ENCODE measurements at places on chromosomes 5 and 9.

DNA sequence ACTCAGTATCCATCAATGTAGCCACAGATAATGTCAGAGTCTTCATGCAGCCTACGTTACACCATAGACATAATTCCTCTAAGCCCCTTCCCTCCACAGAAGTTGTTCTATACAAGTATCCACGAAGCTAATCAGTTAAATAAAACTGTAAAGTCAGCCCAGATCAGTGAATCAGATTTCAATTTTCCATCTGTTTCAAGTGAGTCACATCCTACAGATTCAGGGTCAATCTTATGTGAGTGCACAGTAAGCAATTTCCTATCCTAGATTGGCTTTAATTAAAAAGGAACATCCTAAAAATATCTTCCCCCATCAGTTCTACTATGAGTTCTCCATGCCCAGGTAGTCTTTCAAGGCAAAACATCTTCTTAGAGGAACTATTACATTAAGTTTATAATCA, 402.5 kb downstream of the EFNA5 start:
- DNase-seq, result no peak

DNA sequence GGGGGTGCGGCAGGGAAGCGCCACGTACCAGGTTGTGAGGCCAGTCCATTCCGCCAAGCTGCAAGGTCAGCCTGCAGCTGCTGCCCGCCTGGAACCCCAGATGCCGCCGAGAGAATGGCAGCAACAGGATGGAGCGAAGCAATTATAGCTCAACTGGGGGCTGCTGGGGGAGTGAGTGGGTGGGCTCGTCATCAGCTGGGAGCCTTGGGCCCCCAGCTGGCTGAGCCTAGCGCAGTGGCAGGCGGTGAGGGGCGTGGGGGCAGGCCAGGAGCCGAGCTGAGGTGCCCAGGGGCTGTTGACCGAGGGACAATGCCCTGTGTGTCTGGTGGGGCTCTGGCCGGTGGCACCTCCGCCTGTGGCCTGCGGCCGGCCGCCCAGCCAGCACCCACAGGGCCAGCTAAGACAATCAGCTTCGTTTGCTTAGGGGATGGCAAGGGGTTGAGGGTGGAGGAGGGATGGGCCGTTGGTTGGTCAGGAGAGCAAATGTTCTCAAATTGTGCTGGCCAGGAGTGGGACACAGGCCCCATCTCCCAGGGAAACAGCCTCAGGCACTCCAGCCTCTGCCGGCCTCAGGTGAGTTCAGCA, at the start of gene IL17B:
Gene IL17B, minus strand, starts transcription at position 116 of the 585 bp plus-strand sequence. Its CDS starts 67 bp downstream, at position 49.
- DNase-seq, result no peak

- DNase-seq, result no peak
These were observed 928 bp downstream of the HACD4 start for GRCh38 chr9:21030389-21031035.

- DNase-seq, result no peak
These were observed 110.2 kb downstream of the FER start for GRCh38 chr5:108857905-108858304.

DNA sequence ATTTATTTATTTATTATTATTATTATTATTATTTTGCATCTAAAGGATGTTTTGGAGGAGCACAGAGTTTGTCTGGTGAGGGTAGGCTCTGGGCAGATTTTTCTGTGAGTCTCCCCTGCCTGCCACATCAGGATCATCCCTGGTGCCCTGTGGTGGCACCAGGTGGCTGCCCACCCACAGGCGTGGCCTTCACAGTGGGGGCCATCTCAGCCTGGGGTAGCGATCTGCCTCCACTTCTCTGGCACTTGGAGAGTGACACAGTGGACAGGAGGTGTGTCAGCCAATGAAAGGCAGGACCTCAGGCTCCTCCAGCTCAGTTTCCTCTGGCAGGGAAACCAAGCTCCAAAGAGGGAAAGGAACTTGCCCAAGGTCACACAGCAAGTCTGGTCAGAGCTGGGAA, 30.0 kb downstream of the SLC6A7 start:
- no peak for DNase-seq

DNA sequence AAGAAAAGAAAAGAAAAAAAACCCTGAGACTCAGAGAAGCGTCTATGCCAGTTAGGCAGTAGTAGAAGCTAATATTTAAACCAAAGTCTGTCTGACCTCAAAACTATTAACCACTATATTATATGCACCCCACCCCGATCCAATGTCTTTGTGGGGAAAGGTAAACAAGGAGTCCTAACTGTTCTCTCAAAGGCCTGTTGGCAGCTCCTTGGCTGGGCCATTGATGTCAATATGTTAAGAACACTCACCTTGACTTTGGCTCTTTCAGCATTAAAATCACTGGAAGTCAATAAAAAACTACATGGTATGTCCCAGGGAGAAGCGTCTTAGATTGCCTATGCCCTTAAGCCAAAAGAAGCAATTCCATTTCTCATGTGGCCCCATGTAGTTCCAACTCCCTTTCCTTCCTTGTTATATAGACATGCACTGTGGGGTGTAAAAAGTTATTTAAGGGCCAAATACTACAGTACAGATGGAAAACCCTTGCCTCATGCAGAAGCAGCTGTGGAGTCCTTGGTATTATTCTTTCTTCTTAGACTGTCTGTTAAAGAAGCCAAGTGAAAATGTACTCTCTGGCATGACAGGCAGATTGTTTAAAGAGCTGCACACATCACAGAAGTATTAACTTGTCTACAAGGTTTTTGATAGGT, 308.6 kb upstream of the RPS23 start:
- DNase-seq, result no peak

DNA sequence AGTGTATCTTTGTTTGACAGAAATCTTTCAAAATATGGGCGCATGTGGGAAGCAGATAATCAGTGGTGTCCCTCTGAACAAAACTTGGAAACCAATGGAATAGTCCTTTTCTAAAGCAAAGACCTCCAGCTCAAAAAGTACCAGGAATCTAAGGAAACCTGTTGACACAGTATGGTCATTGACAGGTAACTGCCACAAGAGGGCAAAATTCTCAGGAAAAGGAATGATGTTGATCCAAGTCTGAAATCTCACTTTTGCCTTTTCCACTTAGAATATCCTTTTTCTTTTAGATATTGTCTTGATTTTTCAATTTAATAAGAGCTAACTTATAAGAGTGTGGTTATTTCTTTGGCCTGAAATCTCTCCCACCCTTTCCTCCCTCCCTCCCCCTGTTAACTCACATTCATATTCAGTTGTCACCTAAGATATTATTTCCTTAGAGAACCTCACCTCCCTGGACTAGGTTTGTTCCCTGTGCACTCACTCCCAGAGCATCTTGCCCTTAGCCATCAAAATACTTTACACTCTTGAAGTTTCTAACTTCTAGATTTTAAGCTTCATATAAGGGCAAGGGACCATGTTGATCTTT, 59.0 kb upstream of the BARX1 start:
- DNase-seq, result no peak

- no peak for DNase-seq
These were observed 603.3 kb downstream of the KIF4B start for GRCh38 chr5:155616779-155617392.

DNA sequence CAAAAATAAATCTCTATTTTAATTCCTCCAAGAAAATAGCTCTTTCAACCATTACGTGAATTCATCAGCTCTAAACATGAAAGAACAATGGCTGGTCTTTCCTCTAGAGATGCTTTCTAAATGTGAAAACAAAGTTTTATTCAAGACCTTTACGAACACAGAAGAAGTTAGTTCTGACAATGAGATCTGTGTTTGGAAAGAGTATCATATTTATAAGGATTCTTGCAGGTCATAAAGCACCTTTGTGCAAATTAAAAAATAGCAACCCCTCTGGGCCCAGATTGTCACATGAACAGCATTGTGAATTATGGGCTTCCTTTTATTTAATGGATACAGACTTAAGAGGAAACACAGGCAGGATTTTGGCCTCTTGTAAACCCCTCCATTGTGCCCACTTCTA, 17.7 kb upstream of the FTMT start:
- no peak for DNase-seq

DNA sequence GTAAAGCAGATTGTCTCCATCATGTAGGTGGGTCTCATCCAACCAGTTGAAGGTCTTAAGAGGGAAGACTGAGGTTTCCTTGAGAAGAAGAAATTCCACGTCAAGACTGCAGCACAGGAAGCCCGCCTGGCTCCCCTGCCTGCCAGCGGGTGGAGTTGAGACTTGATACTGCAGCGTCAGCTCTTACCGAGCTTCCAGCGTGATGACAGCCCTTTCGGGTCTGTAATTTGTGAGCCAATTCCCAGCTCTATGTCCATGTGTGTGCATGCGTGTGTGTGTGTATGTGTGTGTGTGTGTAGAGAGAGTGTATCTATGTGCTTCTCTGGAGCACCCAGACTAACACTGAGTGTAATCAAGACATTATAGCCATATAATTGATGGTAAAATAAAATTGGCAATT, 379.7 kb upstream of the IRX2 start:
- no peak for DNase-seq

DNA sequence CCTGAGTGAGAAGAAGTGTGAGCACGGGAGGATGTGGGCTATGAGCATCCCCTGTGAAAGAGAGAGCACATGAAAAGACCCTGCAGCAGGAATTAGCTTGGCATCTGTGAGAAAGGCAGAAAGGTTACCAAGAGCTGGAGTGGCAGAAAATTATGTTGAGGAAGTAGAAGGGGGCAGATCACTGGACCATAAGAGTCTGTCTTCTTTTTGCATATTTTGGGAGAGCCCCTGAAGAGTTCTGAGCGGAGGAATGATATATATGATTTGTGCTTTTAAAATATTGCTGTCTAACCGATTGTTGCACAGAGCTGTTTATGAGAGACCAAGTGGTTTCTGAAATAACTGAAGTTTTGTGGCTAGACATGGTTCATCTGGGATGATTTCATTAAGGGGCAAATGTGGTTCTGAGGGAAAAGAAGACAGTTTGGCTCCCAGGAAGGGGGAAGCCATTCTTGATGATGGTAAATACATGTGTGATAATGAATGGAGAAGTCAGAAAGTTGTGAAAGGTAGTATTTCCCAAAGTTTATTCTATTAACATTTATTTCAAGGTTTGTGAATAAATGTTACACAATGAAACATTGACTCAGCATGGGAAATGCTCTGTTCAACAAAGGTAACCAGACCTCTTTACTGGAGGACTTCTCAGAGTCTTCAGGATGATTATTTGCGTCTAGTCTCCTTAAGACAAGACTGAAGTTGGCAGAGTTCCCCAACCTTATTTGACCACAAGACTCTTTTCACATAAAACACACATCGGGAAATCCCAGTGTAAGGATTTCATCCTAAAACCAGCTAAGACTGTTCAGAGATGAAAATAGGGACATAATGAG, 31.5 kb upstream of the ADRB2 start:
- no peak for DNase-seq

DNA sequence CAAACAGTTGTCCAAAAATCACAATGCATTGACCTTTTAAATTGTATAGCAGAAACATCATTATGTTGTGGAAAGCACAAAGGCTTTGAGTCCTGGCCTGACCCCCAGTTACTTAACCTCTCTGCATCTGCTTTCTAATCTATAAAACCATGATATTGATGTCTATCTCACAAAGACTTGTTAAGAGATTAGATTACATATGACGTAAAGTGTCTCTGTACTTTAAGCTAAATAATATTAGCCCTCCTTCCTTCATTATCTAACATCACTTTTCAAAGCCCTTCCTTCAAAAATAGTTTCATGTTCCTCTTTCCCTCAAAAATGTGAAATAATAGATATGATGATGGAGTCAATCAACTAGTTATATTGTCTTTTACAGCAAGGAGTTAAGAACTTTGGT, 3.4 kb downstream of the ADAMTS6 start:
- DNase-seq, result no peak

DNA sequence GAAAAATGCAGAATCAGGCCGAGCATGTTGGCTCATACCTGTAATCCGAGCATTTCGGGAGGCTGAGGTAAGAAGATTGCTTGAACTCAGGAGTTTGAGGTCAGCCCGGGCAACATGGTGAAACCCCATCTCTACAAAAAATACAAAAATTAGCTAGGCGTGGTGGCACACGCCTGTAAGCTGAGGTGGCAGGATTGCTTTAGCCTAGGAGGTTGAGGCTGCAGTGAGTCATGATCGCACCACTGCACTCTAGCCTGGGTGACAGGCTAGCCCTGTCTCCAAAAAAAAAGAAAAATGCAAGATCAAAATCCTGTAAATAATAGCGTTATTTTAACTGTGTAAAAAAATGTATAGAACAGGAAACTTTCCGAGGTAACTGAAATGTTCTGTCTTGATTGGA, 39.4 kb downstream of the RNF44 start:
- no peak for DNase-seq

Data from activated CD4-positive, CD25-positive, alpha-beta regulatory T cell treated with anti-CD3 and anti-CD28 coated beads, Interleukin-2, amount 50 U/mL, for 16 hours (primary cell).